ENCODE measurements at places on chromosomes 4 and X. TPM values are rescaled to one million over a fixed set of nuclear protein-coding genes. Genes with fewer than 3 reads are reported as not detected.

ELOVL6 gene
- polyA plus RNA-seq = 12.8 TPM

DUSP21 gene
- not detected for polyA plus RNA-seq

CT55 gene
- polyA plus RNA-seq = not detected

DNA sequence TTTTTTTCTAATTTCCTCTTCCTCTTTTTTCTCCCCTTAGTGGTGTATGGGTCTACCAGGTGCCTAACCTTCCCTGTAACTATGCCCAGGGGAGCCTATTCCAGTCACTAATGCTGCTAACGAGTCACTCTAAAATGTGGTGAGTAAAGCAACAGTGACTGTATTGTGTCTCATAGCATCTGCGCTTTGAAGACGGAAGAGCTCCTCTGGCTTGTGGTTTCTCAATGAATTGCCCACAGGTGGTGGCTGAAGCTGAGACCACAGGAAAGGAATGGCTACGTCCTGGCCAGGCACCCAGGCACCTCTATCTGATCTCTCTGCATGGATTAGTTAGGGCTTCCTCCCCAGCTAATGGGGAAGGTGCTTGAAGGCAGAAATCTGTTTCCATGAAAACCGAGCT, 763.5 kb upstream of the FRG1 start:
- DNase-seq = no peak

DNA sequence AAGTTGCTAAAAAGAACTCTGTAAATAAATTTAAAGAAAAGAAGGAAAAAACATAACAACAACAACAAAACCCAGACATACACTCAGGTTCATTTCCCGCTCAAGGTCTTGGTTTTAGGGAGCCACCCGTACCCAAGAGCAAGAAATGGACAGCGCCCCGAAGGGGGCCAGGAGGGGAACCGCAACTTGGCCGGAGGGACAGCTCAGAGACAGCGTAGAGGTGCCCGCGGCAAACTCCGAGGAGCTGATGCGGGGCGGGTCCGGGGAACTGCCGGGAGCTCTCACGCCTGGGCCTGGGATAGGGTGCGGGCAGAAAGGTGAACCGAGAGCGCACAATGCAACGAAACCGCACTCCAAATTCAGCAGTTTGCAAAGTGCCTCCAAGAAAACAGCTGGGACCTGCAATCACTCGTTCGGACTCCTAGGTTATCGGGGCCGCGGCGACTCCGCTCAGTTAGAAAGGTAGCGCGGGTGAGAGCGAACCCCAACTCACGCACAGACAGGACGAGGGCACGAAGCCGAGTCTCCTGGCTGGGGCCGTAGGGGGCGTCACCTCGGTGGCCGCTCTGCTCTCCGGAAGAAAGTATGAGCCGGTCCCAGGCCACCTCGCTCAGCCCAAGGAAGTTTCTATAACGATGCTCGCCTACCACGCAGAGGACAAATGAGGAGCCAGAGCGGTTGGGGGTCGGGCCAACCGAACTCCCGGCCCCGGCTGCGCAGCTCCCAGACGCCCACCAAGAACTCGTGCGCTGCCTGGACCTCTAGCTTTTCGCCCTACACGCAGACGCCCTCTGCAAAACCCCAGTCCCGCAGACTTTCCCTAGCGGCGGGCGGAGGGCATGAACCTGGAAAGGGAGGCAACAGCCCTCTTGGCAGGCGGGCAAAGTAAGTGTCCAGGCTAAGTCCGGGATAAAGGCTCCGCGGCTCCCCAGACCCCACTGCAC, 1.4 kb downstream of the NDNF start:
- peak; percentile 66 for DNase-seq

DNA sequence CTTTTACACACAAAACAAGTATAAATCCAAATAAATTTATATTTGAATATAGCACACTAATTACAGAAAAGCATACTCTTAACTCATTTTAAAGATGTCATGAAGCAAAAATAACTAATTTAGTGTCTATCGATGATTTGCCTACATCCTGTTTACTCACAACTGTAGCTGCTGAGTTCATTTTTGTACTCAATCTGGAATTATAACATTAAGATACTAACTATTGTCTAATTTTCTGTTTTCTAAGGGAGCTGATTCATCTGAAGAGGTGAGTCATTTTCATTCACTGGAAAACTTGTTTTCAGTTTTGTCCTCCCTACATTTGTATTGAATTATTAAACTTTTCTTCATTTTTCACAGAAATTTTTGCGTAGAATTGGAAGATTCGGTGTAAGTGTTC, 3.7 kb downstream of the STATH start:
- no peak for DNase-seq

GRCh38 chr4:160814726-160815125, 1349.1 kb downstream of the FSTL5 start:
- no peak for DNase-seq

- no peak for DNase-seq
Observed at GRCh38 chrX:84064164-84064563, 123.8 kb downstream of the RPS6KA6 start.

DNA sequence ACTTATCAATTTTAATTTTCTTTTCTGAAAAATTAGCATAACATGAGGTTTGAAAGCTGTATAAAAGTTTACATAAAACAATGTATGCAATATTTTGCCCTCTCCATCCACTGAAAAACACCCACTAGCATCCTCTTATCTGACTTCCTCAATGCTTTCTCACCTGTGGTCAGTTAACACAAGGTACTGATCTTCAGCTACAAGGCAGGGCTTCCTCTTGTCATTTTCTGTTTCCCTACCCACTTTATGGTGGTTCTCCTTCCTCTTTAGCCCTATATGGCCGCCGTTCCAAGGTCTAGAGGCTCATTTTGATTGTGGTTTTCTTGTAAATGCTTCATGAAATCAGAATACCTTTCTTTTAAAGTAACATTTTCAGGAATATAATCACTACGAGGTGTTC, 618.6 kb upstream of the CPEB2 start:
- DNase-seq = no peak

DNA sequence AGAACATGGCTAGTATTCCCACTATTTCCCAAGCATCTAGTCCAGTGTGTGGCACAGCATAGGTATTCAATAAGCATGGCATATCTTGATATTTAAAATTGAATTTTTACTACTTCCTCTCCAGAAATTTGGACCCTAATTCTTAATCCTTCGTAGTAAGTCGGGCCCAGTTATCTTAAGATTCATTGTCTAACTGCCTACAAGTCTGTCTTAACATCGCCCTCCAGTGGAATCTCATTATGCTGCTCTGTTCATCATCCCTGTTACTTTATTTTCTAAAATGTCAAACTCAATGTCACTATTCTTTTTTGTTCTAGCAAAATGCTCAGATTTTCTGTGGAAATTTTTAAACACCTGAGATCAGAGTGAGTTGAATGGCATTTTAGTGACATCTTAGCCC, 606.2 kb downstream of the KLHL13 start:
- DNase-seq = peak; percentile 21

GRCh38 chr4:156971676-156972378, at the start of gene PDGFC:
PDGFC (minus strand) TSS chr4:156971799; CDS start chr4:156970903, 896 bp downstream.
- DNase-seq = peak; percentile 91

Measured in hepatocyte (in vitro differentiated cells).